Activated T-cell treated with anti-CD3 and anti-CD28 coated beads for 4 hours (primary cell): ENCODE measurements at places on chromosomes 6 and 20.

DNA sequence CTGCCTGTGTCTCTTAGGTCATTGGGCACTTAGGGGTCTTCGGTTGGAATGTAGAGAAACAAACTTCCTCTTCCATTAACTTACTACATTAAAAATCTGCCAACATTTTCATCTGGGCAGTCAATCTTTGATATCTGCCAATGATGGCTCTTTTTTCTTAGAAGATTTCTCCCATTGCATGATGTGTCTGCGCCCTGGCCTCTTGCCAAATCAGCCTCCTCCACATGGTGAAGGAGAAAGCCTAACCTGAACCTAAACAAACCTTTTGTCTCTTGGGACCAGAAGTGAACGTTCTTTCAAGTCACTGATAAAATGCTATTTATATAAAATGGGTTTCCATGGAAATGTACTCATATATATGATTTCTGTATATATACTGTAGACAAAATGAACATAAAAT is 998.9 kb upstream of the GJE1 start:
- DNase-seq: no peak

DNA sequence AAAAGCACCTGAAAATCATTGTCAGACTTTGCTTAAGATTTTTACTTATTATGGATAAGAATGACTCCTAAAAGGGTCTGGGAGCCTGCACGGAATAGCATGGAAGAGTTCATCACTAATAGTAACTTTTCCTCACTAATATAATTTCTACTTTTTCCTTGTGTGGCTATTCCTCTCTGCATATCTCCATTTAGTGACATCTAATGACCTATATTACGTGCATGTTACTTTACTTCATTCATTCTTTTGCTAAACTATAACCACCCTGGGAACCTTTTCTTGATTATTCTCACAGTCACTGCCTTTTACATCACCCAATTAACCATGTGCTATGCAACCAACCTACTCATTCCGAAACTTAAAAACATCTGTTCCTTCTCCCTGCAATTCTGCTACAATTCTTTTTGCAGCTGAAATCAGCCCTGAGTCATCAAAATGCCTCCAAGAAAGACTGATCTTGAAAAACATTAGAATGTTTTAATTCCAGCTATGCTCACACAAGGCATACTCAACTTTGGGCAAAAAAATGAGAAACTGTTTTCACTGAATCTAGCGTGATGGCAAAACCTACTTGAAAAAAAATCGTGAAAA is 313.3 kb downstream of the RNGTT start:
- no peak for DNase-seq

GRCh38 chr6:118248171-118248570 is 299.9 kb upstream of the PLN start:
- no peak for DNase-seq

- DNase-seq: no peak
These were observed 118.9 kb upstream of the NHSL1 start for GRCh38 chr6:138618168-138618567.

DNA sequence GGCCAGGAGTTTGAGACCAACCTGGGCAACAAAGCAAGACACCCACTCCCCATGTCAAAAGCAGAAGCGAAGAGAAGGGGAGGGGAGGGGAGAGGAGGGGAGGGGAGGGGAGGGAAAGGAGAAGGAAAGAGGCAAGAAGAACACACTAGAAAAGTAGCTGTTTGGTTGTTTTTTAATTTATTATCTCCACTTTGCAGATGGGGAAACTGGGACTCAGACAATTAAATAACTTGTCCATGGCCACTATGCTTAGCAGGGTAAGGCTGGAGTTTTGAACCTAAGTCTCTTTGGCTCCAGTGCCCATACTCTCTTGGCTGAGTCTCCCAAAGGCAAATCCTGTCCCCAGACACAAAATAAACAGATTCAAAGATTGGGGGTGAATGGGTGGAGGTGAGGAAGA is 12.4 kb upstream of the GHRH start:
- DNase-seq: no peak

DNA sequence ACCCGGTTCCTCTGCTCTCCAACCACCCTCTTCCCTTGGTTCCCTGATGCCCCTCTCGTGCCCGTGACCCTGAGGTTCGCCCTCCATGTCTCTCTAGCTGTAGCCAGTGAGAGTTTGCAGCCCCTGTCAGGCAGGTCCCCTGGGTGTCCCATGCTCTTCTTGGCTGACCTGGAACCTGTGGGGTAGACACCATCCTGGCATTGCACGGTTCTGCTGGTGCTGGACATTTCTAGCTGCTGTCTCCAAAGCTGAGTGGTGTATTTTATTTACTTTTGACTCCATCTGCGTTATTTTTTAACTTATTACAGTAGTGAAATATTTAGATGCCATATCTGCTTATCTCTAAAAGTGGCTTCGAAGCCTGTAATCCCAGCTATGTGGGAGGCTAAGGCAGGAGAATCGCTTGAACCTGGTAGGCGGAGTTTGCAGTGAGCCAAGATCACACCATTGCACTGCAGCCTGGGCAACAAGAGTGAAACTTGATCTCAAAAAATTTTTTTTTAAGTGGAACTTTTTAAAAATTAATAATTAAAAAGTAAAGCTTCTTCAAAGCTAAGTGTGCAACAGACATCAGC is 12.5 kb downstream of the ENTPD6 start:
- DNase-seq: no peak

DNA sequence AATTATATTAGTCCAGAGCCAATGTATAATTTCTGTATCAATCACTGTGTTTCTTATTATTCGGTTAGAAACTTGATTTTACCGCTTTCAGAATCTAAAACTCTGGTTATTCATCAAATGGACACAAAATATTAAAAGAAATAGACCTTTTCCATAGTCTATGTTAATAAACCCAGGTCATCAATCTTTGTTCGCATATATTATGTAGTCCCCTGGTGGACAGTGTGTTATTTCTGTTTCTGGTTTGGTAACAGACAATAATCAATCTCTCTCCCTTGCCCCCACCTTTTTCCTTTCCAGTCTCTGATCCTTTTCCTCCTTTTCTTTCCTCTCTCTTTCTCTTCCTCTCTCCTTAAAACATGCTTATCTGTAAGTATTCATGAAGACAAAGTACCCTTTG is 139.0 kb downstream of the FLRT3 start:
- no peak for DNase-seq

DNA sequence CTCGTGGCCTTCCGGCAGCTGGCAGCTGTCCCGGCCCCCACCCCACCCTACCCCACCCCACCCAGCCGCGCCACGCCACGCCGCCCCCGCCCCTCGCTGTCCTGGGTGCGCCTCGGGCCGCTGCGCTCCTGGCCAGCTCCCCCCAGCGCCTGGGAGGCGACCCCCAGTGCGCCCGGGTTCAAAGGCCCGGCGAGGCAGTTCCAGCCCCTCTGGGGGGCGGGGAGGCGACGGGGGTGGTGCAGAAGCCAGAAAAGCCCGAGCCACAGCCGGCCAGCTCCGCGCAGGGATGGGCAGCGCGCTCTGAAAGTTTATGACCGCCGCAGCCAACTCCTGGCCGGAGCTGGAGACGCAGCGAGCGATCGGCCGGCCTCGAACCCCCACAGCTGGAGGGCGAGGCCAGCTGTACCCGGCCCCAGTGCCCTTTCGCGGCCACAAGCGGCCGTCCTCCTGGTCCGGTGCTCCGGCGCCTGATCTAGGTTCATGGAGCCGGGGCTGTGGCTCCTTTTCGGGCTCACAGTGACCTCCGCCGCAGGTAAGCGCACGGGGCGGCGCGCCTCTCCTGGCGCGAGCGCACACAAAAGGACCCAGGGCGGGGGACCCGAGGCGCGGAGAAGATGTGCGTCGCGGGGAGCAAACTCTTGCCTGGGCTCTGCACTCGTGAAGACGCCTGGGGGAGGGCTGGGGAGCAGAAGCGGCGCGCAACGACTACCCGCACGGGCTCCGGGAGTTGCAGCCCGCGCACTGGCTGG is at the start of gene EDN3:
EDN3 (plus strand) TSS at position 279 of the 749 bp plus-strand sequence; CDS start at position 481, 202 bp downstream.
- no peak for DNase-seq

DNA sequence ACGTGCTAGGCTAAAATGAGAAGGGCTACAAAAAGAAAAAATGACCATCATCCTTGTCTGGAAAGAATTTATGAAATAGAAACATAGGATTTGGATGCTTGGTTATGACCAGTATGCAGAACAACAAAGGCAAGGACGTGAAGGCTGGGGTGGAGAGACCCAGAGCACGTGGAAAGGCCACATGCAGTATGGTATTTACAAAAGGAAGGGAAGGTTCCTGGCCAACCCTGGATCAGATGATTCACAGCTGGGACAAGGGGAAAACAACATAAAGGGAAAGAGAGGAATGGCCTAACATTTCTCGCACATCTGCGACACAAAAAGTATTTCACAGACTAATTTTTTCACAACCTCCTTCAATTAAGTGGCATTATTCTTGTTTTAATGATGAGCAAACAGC is 8.2 kb downstream of the STX7 start:
- DNase-seq: no peak

DNA sequence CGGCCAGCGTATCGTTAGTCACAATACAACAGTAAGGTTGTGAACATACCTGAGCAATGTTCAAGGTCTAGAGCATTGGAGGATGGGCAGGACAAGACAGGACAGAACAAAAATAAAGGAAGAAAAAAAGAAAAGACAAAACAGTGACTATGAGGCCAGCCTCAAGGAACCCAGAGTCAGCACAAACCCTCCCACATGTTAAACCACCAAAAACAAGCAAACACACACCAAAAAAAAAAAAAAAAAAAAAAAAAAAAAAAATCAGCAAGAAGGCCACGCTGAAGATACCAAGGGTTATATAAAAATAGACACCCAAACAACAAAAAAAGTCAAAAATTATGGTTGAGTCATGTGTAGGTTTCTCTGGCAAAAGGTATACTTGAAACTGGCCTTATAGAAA is 12.8 kb downstream of the MED23 start:
- no peak for DNase-seq

GRCh38 chr6:139569566-139569965 is 195.1 kb upstream of the CITED2 start:
- DNase-seq: no peak

DNA sequence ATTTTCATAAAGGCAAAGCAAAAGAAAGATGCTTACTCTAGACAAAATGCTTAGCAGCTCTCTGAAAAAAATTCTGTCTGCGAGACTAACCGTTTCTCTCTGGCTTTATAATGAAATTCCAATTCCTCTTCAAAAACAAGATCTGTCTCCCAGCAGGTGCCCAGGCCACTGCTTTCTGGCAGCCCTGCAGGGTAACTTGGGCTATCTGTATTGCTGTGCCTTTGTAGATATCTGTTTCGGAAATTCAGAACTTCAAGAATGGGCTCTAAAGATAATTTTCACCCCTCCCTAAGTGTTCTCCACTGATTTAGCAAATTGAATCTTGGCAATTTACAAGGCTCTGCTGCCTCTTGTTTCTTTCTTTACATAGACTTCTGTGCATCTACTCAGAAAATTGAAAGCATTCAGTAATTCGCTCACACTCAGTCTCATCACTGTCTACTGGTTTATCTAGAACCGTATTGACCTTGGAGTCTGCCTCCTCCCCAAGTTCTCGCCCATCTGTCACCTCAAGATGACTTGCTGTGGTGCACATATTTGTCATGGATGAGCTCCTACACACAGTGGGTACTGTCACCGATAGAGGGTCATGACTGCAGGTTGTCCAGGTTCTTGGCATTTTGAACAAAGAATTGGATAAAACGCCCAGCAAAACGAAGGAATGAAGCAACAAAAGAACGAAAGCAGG is 26.4 kb upstream of the FABP7 start:
- no peak for DNase-seq

GRCh38 chr6:121579478-121579877 is 144.0 kb downstream of the GJA1 start:
- no peak for DNase-seq

DNA sequence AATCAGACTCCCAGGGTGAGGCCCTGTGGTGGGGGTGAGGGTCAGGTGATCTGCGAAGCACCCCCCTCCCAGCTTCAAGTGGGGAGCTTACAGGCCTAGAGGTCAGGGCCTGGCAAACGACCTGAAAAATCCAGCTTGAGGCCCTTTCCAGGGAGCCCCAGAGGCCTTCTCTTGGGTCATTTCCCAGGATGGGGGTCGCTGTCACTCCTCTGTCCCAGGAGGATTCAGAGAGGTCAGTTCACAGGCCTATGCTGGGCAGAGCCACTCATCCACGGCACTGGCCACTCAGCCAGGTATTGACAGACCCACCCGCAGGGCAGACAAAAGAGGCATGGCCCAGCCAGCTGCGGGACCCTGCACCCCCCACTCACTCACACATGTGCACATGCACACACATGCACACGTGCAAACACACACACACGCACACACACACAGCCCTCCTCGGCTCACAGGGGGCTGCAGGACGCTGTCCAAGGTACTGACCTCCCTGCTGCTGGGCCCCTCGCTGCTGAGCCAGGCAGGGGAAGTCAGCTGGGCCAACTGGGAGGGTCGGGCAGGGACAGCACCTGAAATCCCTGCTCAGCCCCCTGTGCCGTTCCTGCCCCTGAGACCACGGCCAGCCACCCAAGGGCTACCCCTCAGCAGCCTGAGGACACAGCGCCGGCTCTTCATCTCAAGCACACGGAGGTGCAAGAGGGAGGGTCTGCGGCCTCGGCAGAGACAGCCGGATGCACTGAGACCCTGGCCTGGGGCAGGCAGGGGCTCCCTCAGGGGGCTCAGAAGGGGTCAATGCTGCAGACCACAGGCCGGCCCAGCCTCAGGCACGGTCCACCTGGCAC is 113.8 kb downstream of the TAF4 start:
- DNase-seq: no peak

DNA sequence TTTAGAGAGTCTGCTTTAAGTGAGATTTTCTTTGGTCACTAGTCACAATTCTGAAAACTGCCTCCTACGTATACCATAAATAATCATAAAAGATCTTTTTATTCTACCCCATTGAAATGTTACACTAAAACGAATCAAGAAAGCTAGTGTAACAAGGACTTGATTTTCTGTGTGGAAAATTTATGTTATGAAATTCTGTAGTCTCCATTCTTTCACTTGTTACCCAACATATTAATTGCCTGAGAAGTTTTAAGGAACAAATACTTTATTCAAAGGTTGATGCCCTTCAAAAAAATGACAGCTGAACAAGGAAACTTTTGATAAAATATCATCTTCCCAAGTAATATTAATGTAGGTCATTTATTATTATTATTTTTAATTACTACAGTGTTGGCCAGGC is 13.3 kb upstream of the HBS1L start:
- no peak for DNase-seq

DNA sequence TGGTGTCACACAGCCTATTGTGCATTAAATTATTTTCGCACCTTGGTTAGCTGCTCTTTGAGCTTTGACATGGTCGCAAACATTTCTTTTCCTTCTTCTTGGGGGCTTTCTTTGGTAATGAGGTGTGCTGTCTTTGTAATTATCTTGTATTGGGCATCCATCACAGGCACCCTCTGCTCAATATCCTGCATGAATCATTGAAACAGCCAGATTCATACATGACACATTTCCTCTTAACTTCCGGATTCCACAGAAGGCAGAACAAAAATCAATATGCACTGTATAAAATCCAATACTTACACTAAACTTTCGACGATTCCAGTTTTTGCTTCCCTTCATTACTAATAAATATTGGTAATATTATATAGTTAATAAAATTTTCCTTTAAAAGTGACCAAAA is 175.6 kb downstream of the SYNE1 start:
- DNase-seq: no peak

- DNase-seq: no peak
These were observed 75.7 kb downstream of the TTLL2 start for GRCh38 chr6:167400482-167401138.
